ENCODE measurements at places on chromosomes 7 and 10. TPM values are rescaled to one million over a fixed set of nuclear protein-coding genes. Genes with fewer than 3 reads are reported as not detected.

DNA sequence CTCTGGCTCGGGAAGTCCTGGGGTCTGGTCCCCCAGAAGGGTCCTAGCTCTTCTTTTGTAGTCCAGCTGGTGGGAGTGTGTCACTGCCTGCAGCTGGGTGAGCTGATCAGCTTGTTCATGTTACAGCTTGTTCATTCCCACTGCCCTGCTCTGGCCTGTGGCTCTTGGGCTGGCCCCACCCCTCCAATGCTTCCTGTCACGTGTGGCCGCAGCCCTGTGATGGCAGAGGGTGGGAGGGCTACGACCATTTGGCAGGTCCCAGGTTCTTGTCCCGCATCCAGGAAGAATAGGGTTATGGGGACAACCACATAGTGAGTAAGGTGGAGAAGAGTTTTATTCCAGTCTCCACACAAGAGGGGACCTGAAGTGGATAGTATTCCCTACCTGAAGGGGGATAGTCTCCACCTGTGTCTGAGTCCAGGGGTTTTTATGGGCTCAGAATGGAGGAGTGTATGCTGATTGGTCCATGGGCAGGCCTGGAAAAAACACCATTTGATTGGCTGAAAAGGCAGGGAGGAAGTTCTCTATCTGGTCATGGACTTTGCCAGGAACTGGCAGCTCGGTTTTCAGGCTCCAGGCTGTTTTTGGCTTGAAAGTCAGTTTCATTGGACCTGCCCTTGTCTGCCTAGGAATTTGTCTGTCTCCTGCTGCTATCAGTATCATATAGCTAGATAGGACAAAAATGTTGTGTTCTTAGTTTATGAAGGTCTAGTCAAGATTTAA is 13.1 kb downstream of the SDHAF3 start:
- DNase-seq, result no peak

DNA sequence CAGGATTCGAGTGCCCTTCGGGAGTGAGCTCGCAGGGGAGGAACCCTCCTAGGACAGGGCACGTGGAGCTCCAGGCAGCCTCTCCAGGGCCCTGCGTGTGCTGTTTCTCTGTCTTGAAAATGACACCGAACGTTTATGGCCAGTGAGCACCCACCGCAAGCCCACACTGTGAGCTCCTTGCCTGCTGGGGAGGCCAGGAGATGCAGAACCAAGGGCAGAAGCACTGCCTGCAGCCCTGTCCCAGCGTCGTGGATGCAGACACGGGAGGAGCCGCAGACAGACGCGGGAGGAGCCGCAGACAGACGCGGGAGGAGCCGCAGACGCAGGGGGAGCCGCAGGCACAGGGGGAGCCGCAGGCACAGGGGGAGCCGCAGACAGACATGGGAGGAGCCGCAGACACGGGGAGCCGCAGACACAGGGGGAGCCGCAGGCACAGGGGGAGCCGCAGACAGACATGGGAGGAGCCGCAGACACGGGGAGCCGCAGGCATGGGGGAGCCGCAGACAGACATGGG is 314.4 kb downstream of the PTPRN2 start:
- no peak for DNase-seq

GRCh38 chr7:130254555-130254954 is 12.1 kb upstream of the CPA2 start:
- no peak for DNase-seq

GRCh38 chr7:127816354-127817190 is 164.6 kb downstream of the SND1 start:
- DNase-seq, result no peak

ENKUR gene
- total RNA-seq, result 0.77 TPM
